ENCODE measurements at places on chromosomes 4 and X.

GRCh38 chr4:52555356-52555716 is 103.8 kb downstream of the USP46 start:
- no peak for DNase-seq

GRCh38 chr4:127606823-127607222 is 25.9 kb upstream of the INTU start:
- DNase-seq = no peak

DNA sequence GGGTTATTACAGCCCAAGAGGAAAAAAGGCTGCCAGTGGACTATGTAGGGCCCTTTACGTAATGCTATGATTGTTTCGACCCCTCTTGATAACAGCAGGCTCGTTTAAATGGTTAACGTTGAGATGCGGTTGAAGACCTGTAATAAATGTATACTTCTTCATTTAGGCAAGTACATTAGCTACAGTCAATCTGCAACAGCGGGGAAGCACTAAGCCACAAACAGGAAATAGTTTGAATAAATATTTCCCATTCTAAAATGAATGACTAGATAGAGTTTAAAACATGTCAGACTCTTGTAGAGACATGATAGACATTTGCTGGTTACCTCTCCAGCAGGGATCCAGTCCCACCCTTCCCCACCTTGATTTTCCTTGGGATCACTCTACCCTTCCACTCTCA is 38.1 kb upstream of the STIM2 start:
- DNase-seq = no peak

- no peak for DNase-seq
These were observed 109.6 kb upstream of the ANK2 start for GRCh38 chr4:112939901-112940300.

DNA sequence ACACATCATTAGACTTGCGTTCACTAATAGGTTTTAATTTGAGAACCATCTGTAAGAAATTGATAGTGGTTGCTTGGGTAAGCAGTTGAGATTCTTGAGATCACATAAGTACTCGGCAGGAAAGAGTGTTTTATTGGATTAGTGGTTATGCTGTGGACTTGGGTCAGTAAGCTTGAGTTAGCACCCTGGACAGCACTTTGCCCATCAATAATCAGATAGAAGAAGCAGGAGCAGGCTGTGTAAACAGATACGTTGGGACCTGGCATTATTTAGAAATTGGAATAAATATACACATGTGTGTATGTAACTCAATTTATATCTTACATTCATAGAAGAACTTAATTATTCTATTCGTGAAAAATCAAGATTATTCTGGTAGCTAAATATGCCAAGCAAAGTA is 357.5 kb upstream of the SMIM31 start:
- DNase-seq = peak; percentile 76

DNA sequence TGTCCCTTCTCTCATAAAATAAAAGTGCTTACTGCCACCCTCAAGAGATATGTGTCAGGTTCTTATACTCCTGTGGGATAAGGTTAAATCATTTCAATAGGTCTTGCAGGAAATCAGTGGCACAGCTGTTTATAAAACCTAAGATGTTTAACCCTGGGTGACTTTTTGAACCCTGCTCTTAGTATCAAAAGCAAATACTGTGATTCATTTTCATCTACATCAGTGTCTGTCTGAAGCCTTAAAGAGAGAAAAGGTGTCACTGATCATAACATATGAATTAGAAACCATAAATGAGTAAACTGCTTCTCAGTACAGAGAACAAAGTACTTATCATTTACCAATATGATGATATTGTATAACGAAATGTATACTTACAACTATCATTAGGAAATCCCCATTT is 59.0 kb downstream of the CCSER1 start:
- DNase-seq = no peak

GRCh38 chr4:184529283-184529682 is 54.9 kb upstream of the IRF2 start:
- no peak for DNase-seq

DNA sequence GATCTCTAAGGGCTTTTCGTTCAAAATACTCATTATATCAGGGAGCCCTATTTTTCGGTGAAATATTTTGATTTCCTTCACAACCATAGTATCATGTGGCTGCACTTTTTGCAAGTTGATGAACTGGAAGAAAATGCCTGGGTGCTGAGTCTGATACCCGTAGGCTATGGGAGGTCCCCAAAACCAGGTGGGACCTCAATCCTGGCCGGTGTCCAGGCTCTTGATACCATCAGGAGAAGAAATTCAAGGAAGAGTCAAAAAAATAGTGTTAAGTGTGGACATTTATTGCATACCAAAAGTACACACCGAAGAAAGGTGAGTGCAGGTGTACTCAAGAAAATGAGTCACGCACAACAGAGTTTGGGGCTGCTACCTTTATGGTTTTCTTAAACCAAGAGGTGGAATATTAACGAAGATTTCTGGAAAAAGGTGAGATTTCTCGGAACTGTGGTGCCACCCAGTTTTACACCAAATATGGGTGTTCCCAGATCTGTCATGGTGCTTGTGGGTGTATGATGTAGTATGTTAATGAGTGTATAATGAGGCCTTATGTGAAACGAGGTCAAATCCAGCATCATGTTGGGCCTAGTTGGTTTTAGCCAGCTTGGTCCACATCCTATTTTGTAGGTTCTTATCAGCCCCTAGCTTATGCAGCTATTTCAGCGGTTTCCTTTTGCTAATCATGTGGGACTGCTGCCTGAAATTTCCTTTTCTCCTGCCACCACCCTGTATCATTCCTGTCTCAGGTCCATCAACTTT is 29.9 kb downstream of the VCX2 start:
- DNase-seq = no peak

DNA sequence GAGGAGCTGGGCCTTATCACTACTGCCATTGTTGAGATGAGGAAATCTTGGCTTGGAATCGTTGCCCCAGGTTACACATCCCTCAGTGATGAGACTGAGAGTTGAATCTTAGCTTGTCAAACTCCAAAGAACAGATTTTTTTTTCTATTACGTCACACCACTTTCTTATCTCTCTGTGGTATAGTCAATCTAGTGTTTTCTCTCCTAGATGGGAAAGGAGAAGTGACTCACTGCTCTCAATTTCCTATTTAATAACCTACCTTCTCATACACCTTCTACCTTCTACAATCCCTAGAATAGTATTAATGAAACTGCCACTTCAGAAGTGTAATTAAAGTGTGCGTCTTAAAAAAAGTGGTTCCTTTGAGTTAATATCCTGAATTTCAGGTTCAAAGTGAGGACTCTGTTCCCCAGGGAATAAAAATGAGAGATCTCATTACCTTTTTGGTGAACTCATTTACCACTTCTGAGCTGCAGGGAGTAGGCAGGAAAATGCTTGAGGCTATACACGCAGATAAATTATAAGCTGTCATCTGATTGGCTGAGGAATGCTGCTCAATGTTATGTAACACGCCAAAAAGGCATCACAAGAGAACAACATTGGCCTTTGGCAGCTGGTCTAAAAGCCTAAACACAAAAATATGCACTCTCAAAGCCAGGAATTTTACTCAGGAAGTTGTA is 59.3 kb downstream of the MAD2L1 start:
- no peak for DNase-seq

DNA sequence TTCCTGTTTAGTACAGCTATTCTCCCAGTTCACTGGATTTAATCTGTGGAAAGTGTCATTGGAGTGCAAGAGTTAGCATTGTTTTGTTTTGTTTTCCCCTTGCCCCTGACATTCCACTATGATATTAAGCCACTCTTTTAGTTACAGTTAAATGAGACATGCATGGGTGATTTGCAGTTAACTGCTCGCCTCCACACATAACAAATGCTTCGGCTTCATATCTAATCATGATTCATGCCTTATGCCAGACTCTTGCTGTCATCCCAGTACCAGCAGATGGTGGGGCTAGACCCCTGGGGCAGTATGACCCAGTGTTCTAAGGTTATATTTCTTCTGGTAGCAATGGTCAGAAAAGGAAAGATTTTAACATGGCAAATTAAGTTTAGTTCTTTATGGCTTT is 80.1 kb downstream of the RAP1GDS1 start:
- peak; percentile 40 for DNase-seq

GRCh38 chrX:121161501-121161933 is 114.1 kb downstream of the GLUD2 start:
- no peak for DNase-seq

- DNase-seq = no peak
These were observed 22.1 kb downstream of the NUDT6 start for GRCh38 chr4:122900314-122900713.

- no peak for DNase-seq
These were observed 17.6 kb downstream of the DYNLT3 start for GRCh38 chrX:37829721-37830120.

- no peak for DNase-seq
These were observed 18.0 kb downstream of the TTC29 start for GRCh38 chr4:146927695-146928094.

- no peak for DNase-seq
These were observed 15.6 kb upstream of the ART3 start for GRCh38 chr4:76058888-76059426.

GRCh38 chr4:59814402-59815010 is 1385.6 kb upstream of the ADGRL3 start:
- DNase-seq = no peak

DNA sequence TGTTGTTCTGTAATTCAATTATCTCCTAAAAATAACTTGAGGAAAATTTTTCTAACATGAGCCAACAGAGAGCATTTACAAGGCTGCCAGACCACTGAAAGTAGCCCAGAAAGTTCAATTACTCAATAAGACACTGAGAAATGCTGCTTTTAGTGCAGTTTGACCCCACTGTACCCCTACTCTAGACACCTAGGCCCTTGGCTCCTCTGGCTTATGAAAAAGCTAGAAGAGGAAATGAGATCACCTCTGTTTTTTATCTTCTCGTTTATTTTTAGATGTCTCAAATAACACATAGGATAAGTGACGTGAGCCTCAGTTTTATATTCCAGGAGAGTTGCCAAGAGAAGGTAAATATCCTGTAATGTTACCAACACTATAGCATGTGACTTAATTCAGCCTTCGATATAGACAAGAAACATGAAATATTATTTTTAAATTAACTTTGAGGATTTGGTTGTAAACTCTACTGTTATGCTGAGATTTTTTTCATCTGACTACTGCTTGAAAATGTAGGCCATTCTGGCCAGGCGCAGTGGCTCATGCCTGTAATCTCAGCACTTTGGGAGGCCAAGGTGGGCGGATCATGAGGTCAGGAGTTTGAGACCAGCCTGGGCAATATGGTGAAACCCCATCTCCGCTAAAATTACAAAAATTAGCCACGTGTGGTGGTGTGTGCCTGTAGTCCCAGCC is 24.4 kb downstream of the TNIP3 start:
- DNase-seq = no peak

DNA sequence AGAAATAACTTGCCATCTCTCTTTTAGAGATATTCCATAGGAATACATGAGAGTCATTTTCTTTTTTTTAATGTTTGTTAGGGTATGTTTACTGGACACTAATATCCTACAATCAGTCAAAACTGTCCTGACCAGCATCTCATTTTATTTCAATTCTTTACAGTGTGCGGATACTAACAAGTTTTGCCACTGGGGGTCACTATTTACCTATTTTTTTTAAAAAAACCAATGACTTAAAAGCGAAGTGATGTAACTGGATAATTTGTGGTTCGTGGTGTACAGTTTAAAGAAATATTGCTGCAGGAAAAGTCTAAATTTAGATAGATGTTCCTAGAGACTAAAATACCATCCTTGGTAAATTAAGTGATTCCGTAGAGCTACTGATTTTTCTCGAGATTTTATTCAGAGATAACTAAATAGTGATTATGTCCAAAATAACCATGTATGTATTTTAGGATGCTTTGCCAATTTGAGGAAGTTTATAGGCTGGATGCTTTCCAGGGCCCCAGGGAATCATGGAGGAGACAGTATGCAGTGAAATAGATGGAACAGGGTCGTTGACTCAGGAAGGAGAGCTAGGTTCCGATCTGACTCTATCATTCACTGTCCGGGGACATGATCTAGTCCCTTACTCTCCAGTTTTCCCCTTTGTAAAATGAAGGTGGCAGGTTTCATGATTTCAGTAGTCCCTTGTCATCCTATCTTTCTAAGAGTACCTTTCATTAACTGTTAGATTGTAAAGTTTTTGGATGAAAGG is 34.0 kb upstream of the GNPDA2 start:
- no peak for DNase-seq

DNA sequence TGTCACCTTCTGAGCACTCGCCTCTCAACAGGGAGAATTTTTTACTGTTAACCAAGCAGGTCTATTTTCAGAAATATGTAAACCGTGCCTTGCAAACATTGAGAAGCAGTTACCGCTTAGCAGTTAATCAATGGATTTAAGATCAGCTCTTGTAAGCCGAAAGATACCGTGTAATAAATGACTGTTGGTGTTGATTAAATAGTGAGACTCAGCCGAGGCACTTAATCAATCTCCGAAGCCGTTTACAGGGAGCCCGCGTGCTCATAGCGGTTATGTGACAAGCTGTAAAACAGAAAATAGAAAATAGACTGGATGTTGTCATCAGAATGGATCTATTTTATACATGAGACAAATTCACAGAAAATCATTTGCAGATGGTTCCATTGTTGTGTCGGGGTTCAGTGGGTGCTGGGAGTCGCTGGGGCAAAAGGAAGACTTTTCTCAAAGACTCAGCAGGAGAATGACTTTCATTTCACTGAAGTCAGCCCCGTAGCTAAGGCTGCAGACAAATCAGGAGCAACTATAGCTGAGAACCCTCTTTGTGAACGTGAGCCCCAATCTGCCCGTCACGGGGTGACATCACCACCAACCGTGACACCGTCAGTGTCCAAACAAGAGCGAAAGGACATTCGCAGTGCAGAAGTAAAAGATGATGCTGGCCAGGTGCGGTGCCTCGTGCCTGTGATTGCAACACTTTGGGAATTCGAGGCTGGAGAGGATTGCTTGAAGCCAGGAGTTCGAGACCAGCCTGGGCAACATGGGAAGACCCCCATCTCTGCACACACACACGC is 275.3 kb downstream of the CRLF2 start:
- DNase-seq = no peak

- DNase-seq = no peak
These were observed 139.7 kb upstream of the PSAPL1 start for GRCh38 chr4:7574287-7575014.

GRCh38 chr4:35684755-35685154 is 559.6 kb downstream of the ARAP2 start:
- DNase-seq = no peak

- no peak for DNase-seq
These were observed 168.1 kb downstream of the VSIG4 start for GRCh38 chrX:65871671-65872311.

DNA sequence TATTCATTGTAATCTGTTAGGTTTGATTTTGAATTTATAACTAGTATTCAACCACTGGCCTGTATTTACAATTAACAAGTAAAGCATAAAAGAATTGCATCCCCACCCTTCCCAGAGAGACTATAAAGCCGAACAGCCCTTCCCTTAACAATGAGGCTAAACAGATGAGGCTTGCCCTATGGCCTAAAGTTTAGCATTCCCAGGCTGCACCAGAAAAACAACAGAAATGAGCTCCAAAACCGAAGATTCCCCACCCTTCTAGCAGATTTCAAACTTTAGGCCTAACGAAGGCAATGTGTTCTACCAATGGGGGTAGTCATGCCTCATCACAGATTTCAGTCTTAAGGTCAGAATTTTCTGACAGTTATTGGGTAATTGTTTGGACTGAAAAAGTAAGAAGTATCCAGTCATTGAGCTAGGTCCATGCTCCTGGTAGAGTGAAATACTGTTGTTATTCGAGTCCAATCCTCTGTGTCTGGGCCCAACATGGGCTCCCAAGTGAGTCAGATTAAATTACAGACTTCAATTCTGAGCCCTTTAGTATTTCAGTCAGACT is 197.6 kb downstream of the ANTXR2 start:
- no peak for DNase-seq

- DNase-seq = no peak
These were observed 93.1 kb downstream of the PDLIM5 start for GRCh38 chr4:94544811-94545210.

- no peak for DNase-seq
These were observed 116.4 kb downstream of the RAB28 start for GRCh38 chr4:13367691-13368090.
